A549 treated with ZK216348 at 1 μM for 4 hours (cell line): ENCODE measurements at places on chromosomes 1 and 21. TPM values are rescaled to one million over a fixed set of nuclear protein-coding genes. Genes with fewer than 3 reads are reported as not detected.

OR2T33 gene
- total RNA-seq, result not detected in 5 replicates

TEX38 gene
- total RNA-seq, result not detected in 5 replicates

ALG14 gene
- total RNA-seq, result 4.2 to 7.3 TPM (median 6.7 TPM) in 5 replicates

PPIH gene
- total RNA-seq, result 56.1 to 77.7 TPM (median 57.5 TPM) in 5 replicates

CACYBP gene
- 159 to 341 TPM (median 192 TPM) in 5 replicates for total RNA-seq

GJA9 gene
- not detected in 5 replicates for total RNA-seq

RCOR3 gene
- 22.8 to 38.3 TPM (median 27.2 TPM) in 5 replicates for total RNA-seq

A3GALT2 gene
- not detected in 5 replicates for total RNA-seq

HSPB7 gene
- total RNA-seq, result not detected in 5 replicates
